ENCODE measurements at places on chromosomes 5 and 9.
A peak's percentile ranks its signal among the peaks of the same experiment; 100 is the strongest.

DNA sequence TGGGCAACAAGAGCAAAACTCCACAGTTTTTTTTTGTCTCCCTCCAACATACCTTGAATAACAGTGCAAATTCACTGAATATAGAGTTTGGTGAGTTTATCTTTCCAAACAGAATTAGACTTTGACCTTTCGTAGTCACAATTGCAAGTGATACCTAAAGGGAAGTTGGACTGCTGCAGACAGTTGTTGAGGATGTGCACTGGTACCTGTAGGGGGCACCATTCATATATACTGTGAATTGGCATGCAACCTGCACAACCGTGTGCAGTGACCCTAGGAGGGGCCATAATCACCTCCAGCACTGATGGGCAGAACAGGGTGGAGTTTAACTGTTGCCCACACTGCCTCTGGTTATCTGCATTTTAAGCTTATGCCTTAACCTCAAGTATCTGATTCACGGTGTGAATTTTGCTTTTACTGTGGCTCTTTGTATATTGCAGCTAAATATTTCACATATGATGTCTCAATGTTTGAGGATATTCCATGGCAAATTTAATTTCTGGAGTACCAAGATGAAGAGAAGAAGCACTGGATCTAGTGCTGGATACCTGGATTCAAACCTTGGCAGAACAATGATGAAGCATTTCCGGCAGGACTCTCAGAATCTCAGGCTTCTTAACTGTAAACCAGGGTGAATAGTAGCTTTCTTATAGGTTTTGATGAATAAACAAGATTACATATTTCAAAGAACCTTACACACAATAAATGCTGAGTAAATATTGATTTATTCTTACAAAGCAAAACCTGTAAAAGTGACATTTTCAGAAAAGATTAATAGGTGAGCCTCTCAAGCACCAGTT lies 144.3 kb downstream of the ACTBL2 start:
- DNase-seq: no peak

DNA sequence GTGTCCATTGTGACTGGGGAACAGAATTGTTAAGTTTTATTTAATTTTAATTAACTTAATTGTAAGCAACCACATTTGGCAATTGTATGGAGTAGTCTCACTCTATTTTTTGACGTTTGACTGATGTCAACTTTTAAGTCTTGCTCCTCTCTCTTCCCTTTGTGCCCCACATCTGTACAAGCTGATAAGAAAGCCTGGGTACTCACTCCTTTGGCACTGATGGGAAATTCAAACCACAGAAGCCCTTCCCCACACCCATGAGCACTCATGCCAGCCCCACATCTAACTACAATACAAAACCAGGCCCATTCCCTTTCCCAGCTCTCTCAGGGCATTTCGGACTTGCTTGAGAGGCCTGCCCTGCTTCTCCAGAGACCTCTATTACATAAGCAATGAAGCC lies 451.5 kb upstream of the KIF2A start:
- no peak for DNase-seq

DNA sequence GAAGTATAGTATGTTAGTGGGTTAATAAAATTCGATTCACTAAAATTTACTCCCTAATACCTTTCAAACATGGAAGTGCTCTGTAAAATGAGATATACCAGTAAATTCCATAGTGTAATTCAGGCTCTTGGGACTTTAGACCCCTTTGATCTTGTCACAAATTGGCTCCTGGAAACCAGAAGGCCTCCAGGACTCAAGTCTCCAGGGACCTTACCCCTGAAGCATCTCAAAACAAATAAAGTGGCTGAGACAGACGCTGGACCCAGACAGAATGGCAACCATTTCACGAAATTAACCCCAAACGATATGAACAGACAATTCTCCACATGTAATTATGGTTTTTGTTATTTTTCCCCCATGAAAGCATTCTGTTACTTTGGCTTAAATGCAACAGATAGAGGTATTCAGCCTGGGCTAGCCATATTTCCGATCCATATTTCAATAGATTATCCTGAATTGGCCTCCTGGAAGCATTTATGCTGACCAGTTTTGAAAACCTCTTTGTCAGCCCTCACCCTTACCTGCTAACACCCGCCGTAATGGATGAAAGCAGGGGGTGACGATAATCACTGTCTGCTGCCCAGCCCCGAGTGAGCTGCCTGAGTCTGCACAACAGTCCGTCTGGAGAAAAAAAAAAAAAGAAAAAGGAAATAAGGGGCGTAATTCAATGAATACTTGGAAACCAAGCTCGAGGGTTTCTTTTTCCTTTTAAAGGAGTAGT lies 34.1 kb upstream of the EFNA5 start:
- no peak for DNase-seq

DNA sequence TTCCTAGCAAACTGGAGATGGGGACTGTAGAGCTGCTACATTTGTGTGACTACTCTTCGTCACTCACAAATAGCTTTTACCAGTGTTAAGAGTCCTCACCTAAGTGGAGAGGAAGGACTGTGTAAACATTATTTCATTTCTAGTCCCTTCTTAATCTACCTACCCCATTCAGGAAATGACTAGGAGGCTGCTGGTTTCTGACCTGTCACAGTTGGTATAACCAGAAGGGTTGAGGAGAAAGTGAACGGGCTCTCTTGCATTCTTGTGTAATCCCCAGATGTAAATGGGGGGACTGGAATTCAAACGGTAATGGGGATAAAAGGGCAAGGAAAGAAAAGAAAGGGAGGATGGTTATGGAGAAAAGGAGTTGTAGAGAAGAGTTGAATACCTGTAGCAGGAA lies 35.4 kb upstream of the BNIP1 start:
- DNase-seq: no peak

GRCh38 chr9:113481176-113481787 lies 17.8 kb downstream of the RGS3 start:
- DNase-seq: no peak

DNA sequence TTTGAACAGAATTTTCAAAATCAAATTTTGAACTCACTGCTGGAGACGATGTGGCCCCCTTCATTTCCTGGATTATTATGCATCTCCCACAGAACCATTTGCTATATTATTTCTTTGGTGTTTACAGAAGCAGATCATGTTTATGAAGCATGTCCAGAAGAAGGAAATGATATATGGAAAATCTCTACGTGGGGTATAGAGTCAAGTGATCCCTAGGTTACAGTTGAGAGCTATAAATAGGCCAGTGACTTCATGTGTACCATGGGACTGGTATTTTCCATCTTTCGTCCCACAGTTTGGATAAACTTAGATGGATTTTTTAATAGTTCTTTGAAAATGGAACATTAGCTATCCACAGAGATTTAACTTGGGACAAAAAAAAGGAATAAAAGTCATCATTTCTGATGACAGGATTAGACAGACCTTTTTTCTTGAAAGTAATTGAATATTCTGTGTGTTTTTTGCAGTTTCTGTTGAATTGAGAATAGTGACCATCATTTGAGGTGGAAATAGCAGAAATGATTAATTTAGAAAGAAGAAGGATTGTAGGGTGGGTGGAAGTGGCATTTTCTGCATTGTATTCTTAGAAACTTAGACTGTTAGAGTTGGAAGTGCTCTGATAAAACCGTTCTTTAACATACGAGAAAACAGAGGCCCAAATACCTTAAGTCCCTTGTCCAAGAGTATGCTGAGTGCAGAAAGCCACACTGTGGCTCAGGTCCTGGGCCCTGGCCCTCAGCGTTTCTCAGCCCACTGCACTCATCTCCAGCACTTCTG lies 136.4 kb downstream of the PIP5K1B start:
- DNase-seq: no peak

DNA sequence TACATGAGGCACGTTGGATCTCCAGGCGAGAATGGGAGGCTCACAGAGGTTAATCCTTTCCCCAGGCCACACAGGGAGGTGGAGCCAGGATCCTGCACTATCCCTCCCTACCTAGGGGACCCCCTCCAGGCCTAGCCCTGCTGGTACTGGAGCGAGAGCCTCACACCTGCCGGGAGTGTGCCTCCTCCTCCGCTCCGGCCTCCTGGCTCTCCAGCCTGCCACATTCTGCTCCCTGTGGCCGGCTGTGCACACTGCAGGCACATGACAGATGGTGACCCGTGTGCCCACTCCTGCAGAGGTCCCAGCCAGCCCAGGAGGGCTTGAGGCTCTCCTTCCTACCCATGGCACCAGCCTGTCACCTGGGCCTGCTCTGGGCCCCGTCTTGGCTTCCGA lies 93.4 kb downstream of the RXRA start:
- DNase-seq: no peak

GRCh38 chr5:69509212-69509611 lies 16.6 kb downstream of the OCLN start:
- no peak for DNase-seq

DNA sequence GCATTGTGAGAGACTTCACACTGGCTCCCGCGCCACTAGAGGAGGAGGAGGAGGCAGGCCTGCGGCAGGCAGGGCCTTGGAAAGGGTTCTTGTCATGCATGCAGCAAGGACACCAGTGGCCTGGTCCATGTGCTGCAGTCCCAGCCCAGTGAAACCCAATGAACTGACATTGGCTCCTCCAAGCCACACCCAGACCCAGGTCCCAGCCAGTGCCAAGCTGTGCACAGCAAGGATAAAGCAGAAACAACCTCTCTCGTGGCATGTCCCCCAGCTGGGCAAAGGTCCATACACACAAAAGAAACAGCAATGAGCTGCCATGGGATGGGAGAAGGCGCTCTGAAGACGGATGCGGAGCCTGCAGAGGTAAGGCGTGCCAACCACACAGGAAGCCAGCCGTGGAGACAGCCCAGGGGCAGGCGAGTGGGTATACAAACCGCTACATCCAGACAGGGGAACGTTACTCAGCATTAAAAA lies 89.2 kb downstream of the SEMA4D start:
- DNase-seq: peak; percentile 88

GRCh38 chr9:37925786-37926736 lies 22.1 kb upstream of the SLC25A51 start:
- DNase-seq: no peak

GRCh38 chr9:14768405-14769229 lies 46.1 kb upstream of the CER1 start:
- no peak for DNase-seq

- DNase-seq: no peak
Measured at GRCh38 chr5:120358949-120359348, 105.2 kb upstream of the PRR16 start.

DNA sequence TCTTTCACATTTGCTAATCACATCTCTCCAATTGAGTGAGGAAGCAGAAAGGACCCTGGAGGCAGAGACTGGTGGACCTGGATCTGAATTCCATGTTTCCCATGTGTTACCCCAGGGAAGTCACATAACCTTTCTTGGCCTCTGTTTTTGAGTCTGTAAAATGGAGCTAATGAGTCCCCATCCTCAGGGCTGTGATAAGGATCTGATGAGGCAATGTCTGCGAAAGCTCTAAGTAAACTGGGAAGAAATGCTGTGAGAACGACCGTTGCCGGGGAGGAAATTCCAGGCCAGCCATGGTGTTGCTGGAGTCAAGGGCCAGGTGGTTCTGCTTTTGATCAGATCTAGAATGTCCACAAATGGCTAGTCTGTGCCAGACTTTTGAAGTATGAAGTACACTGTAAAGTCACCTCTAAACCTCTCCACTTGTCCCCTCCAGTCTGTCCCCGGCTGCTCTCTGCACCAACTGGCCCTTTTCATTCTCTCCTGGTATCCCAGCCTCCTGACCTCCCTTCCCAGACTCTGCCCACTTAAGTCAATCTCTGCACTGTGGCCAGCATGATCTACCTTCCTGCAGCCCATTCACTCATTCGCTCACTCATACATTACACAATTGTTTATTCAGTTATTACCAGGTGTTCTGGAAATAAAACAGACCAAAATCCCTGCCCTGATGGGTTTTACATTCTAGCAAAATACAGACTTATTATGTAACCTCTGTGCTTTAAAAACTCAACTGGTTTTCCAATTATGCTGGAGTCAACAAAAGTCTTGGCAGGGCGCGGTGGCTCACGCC lies 32.5 kb upstream of the N4BP3 start:
- DNase-seq: no peak

DNA sequence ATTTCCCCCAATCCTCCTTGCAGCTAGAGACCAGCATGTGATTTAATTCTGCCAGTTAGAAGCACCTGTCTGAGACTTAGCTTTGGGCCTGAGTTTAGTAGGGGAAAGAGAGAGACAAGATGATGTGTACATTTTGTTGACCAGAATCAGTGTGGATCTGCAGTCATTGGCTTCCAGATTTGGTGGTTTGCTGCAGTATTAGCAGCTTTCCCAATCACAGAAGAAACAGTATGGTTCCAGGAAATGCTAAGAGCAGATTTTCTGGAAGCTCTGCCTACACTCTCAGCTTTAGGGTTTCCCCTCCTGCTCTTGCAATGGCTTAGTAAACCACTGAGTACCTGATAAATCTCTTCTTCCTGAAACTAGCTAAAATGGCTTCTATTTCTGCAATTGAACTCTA lies 48.8 kb upstream of the FREM1 start:
- no peak for DNase-seq

DNA sequence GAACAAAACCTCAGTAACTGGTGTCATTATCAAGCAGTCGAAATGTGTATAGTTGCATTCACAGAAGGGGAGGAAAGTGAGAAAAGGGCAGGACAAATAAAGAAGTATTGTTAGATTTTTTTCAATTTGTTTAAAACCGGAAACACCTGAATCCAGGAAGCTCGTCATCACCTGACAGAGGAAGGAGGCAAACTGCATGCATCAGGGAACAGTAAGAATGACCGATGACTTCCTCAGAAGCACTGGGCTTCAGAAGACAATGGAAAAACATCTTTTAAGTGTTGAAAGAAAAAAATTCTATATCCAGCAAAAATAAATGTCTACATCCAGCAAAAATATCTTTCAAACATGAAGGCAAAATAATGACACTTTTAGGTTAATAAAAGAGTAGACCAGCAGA lies 29.5 kb downstream of the PLEKHG4B start:
- no peak for DNase-seq

DNA sequence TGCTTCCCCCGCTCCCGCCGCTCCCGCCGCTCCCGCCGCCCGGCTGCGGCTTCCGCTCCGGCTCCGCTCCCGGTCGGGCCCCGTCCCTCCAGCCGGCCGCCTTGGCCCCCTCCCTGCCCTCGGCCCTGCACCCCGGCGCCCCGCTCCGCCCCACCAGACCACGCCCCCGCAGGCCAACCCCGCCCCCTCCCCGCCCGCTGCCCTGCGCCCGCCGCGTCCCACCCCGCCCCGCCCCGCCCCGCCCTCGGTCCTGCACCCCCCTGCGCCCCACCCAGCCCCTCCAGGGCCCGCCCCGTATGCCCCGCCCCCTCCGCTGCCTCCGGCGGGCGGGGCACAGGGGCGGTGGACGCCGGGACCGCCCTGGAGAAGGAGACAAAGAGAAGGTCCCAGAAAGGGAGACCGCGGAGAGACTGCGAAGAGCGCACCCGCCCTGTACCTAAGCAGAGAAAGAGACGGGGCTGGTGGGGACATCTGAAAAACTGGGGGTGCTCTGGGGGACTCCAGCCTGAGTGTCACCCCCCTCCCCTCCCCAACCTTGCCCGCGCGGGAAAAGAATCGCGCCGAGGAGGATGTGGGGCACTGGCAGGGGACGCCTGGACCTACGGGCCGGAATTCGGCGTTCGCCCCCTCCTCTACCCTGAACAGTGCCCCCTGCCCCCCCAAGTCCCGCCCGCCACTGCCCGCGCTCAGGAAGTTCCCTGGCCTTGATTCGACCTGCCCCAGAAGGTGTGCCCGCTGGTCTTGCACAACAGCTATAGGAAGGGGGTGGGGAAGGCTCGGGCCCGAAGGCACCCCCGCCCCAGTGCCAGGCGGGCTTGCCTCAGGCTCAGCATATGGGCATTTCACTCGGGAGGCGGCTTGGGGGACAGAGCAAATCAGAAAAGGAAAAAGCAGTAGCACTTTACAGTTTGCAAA lies 42.8 kb upstream of the STXBP1 start:
- DNase-seq: peak; percentile 90

Measured in CD4-positive, alpha-beta T cell treated with Interleukin-6 for 4 hours (primary cell).